NCI-H460 (cell line): ENCODE measurements at places on chromosomes 7 and 10. TPM values are rescaled to one million over a fixed set of nuclear protein-coding genes. Genes with fewer than 3 reads are reported as not detected.

Gene CUL1
- total RNA-seq, result 59.1 and 68.4 TPM in 2 replicates

Gene AMZ1
- 0.12 TPM in 1 of 2 replicates, not detected in the other for total RNA-seq

Gene IQUB
- 0.30 and 0.43 TPM in 2 replicates for total RNA-seq

Gene TBX20
- total RNA-seq, result not detected in 2 replicates

Gene ZNF248
- 7.8 and 11.6 TPM in 2 replicates for total RNA-seq

Gene SOSTDC1
- total RNA-seq, result 0.10 TPM in 1 of 2 replicates, not detected in the other

DNA sequence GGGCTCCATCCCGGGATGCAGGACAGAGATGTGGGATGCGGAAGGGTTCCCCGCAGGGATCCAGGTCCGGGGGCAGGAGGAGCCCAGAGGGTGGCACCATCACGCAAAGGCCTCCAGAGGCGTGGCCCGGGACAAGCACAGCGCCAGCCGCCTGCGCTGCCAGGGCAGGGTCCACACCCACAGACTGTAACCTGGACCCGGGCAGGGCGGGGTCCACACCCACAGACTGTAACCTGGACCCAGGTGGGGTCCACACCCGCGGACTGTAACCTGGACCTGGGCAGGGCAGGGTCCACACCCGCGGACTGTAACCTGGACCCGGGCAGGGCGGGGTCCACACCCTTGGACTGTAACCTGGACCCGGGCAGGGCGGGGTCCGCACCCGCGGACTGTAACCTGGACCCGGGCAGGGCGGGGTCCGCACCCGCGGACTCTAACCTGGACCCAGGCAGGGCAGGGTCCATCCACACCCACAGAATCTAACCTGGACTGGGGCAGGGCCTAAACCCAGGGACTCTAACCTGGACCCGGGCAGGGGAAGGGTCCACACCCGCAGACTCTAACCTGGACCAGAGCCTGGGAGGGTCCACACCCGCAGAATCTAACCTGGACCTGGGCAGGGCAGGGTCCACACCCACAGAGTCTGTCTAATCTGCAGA is 37.5 kb upstream of the SUN1 start:
- DNase-seq, result no peak

DNA sequence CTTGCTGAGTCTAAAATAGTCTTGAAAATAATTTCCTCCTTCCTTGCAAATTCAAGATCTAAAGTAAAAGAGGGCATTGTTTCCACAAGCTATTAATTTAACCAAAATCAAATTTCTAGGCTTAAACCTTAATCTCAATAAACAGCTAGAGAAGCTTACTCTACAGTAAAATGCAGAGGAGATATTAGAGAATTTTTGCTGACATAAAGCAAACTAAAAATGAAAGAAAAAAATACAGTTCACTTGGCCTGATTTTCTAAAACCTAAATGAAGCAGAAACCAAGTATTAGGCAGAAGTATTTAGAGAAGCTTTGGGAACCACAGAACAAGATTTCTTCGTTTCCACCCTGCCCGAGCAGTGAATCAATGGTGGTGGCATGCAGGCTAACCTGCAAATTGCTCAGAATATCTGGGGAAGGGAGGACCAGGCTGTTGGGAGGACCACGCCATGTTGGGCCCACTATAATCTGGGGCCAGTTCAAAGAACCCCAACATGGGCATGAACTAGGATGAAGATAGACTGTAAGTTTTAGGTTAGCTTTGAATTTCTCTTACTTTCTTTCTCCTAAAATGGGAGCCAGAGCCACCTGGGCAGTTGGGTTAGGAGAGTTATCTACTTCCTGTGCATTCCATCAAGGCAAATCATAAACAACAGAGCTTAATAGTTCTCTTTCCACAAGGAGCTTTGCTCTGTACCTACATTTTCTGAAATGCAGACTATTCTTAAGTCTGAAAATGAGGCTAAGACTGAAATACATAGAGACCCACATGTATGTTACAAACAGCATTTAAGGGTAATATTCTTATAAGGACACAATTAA is 4.1 kb downstream of the LAMB1 start:
- DNase-seq, result no peak

GRCh38 chr10:121854809-121855445 is 72.9 kb downstream of the ATE1 start:
- DNase-seq, result no peak

DNA sequence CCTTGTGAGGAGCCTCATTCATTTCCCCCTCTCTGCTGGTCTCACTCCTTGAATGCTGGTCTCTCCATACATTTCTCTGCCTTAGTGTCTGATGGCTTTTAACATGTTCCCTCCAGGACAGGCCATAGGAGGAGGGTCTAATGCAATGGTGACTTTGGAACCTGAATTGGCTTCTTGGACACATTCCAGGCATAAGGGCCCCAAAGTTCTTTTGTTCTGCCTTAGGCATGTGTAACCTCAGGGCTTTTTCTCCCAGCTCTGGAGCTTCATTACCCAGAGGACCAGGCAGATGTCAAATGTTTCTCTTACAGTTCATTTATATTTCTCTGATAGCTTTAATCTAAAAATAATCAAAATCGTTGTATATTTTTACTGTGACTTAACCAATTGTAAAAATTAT is 162.6 kb downstream of the SDK1 start:
- DNase-seq, result no peak

- DNase-seq, result no peak
Observed at GRCh38 chr10:94402843-94403379, 570 bp downstream of the TBC1D12 start.

DNA sequence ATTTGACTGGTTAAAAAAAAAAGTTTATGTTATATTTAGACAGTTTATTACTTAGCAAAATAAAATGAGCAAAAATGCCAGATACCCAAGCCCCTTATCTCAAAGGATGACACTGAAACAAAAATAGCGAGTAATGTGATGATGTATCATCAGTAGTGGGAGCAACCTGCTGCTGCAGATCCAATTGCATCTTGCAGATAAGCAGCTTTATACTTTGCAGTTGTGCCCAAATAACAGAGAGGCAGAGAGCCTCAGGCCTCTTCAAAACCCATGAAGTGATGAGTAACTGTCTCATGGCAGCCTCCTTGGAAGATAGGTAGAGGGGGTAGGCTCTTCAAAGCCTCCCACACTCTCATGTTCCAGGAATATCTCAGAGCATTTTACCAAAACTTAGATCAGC is 468.2 kb upstream of the LRRTM3 start:
- DNase-seq, result no peak

GRCh38 chr7:8051373-8051772 is 82.8 kb downstream of the GLCCI1 start:
- DNase-seq, result no peak

GRCh38 chr10:102661658-102662028 is 17.4 kb downstream of the TRIM8 start:
- DNase-seq, result no peak
